ENCODE measurements at places on chromosomes 13 and 19.

DNA sequence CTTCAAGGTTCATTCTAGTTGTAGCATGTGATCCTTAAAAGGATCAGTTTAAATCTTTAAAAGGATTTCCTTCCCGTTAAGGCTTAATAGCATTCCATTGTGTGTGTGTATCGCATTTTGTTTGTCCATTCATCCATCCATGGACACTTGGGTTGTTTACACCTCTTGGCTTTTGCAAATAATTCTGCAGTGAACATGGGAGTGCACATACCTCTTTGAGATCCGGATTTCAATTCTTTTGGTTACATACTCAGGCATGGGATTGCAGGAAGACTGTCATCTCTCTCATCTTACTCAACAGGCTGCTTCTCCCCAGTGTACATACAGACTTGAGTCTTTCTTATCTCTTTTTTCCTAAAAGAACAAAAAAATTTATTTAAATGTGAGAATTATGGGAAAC, 1.2 kb downstream of the RNF113B start:
- DNase-seq, result no peak

- no peak for DNase-seq
Observed at GRCh38 chr13:27551562-27551961, 68.8 kb downstream of the LNX2 start.

DNA sequence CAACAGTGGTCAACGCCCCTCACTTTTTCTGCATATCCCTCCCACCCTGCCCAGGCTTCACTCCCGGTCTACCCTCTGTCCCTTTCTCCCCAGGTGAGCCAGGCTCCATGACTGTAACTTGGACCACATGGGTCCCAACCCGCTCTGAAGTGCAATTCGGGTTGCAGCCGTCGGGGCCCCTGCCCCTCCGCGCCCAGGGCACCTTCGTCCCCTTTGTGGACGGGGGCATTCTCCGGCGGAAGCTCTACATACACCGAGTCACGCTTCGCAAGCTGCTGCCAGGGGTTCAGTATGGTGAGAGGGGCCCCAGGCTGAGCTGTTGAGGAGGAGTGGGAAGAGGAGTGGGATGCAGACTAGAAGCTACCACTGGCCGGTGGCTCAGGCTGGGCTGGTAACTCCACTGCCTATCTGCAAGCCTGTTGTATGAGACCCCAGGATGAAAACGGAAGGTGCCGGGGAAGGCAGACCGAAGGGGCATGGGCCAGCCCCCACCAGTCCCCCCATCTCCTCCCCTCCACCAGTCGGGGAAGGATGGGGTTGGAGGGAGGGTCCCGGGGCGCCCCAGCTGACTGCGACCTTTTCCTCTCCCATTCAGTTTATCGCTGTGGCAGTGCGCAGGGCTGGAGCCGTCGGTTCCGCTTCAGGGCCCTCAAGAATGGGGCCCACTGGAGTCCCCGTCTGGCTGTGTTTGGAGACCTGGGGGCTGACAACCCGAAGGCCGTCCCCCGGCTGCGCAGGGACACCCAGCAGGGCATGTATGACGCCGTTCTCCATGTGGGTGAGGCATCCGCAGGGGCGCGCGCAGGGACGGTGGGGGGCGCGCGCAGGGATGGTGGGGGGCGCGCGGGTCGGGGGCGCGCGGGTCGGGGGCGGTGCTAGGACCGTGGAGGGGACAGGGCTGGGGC, 14.4 kb downstream of the ACP7 start:
- no peak for DNase-seq

- no peak for DNase-seq
Observed at GRCh38 chr19:46797881-46798280, 9.5 kb upstream of the SLC1A5 start.

DNA sequence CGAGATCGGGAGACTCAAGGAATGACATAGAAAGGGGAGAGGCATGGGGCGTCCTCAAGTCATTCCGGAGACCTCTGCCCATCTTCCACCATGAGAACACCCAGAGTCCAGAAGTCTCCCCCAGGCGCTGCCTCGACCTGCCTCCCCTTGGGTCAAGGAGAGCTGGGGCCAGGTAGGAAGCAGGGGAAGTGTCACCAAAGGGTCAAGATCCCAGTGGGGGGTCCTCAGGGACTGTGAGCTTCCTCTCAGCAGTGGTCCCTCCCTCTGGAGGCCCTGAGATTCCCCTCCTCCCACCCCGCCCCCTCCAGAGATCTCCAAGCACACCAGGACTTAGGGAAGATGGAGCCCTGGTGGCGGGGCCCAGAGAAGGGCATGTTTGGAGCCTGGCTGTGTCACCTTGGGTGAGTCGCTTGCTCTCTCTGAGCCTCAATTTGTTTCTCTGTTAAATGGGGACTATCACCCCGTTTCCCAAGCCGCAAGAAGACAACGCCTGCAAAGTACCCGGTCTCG, 919 bp downstream of the DACT3 start:
- DNase-seq, result peak; percentile 46

Data from G401 (cell line).